ENCODE measurements at places on chromosomes 12 and 14.

GRCh38 chr12:109625131-109625559 lies 51.6 kb downstream of the MVK start:
- ATAC-seq = no peak

DNA sequence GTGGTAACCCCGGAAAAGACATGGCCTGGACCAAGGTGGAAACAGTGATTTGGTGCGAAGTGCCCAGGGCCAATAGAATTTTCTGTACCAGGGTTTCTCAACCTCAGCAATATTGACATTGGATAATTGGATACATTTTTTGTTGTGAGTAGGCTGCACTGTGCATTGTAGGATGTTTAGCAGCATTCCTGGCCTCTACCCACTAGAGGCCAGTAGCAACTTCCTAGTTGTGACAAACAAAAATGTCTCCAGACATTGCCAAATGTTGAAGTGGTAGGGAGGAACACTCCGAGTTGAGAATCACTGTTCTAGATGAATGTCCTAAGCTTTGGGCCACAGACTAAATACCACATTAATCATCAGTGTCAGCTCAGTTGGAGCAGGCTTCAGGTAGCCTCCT lies 6.2 kb upstream of the CGRRF1 start:
- no peak for ATAC-seq

DNA sequence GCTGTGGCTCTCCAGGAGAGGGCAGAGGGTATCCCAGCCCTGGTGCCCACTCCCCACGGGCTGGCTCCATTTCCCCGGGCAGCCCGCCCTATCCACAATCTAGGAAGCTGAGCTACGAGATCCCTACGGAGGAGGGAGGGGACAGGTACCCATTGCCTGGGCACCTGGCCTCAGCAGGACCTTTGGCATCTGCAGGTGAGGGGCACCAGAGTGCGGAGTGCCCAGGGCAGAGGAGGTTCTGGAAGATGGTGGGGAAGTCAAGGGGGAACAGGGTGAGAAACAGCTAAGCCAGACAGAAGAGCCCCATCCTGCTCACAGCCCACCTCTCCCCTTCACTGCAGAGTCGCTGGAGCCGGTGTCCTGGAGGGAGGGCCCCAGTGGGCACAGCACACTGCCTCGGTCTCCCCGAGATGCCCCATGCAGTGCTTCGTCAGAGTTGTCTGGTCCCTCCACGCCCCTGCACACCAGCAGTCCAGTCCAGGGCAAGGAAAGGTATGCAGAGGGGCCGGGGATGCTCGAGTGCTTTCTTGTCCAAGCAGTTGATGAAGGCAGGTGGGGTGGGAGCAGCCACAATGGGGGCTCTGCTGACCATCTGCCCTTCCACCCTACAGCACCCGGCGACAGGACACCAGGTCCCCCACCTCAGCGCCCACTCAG lies 10.3 kb downstream of the TNS2 start:
- ATAC-seq = no peak

GRCh38 chr12:132458846-132459641 lies 30.9 kb upstream of the FBRSL1 start:
- ATAC-seq = no peak

All from activated T-helper 17 cell treated with anti-CD3 and anti-CD28 coated beads, Interleukin-2, amount 50 U/mL, for 72 hours (primary cell).